ENCODE measurements at places on chromosomes 7 and 10.

DNA sequence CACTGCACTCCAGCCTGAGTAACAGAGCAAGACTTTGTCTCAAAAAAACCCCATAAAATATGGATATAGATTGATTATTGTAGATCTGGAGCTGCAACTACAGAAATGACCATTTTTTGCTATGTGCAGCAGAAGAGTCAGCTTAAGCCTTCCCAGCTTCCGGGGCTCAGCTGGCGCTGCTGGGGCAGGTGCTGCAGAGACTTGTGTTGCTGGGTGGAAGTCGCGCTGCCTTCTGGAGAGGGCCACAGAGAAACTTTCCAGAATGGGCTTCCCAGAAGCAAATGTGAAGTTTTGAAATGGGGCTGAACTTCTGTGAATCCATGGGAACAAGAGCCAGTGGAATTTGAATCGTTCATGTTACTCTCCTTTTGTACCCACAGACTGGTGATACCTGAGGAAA lies 37.3 kb upstream of the RSBN1L start:
- no peak for DNase-seq

- no peak for DNase-seq
These were observed 5.8 kb downstream of the CFAP69 start for GRCh38 chr7:90250601-90251303.

DNA sequence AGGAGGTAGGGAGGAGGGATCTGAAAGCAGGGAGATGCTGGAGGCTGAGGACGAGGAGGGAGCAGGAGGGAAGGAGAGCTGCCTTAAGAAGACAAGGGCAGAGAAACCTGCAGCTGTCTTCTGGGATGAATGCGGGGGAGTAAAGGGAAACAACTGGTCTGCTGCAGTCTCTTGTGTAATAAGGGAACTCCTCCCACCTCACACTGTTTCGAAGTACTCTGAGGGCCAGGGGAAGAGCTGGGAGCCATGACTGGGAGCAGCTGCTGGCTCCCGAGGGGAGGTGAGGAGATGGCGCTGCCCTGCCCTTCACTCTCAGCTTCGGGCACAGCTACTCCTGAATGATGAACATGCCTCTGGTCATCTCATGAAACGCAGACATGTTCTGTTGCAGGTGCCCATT lies 65.1 kb downstream of the CLEC2L start:
- no peak for DNase-seq

DNA sequence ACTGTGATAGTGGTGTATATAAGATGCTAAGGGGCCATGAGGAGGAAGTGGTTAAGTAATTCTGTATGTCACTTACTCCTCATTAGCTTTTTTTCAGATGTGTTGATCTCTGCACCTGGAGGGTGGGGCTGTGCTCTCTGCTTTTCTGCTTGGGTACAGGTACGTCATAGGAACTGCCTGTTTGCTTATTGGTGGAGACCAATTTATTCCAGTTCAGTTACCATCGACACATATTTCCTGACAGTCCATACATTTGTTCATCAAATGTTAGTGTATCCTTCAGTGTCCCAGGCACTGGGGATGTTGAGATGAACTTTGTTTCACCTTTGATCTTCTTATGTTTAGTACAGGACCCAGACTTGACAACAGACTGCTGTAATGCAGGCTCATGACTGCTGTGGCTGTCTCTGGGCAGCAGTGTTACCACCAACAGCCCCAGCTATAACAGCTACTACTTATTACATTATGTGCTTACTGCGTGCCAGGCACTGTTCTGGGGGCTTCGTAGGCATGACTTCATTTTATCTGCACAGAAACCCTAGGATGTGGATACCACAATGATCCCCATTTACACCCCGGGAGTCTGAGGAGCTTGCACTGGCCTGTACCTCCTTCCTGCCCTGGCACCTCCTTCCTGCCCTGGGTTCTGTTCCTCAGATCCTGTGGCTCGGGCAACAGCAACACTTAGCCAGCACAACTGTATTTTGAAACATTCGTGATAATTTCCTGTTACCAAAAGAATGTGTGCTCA lies 87.4 kb downstream of the BUB3 start:
- DNase-seq, result peak; percentile 16

DNA sequence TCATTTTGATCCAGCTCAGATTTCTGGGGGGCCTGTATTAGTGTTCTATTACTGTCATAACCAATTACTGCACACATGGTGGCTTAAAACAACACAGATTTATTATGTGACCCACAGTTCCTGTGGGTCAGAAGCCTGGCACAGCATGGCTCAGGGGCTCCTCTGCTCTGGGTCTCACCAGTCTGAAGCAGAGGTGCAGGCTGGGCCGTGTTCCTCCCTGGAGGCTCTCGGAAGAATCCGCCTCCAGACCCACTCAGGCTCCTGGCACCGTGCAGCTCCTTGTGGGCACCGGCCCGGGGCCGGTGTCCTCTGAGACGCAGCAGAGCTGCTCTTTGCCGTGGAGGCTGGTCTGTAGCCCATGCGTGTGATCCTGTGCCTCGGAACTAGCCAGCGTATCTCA lies 61.5 kb downstream of the RAMP3 start:
- DNase-seq, result no peak

DNA sequence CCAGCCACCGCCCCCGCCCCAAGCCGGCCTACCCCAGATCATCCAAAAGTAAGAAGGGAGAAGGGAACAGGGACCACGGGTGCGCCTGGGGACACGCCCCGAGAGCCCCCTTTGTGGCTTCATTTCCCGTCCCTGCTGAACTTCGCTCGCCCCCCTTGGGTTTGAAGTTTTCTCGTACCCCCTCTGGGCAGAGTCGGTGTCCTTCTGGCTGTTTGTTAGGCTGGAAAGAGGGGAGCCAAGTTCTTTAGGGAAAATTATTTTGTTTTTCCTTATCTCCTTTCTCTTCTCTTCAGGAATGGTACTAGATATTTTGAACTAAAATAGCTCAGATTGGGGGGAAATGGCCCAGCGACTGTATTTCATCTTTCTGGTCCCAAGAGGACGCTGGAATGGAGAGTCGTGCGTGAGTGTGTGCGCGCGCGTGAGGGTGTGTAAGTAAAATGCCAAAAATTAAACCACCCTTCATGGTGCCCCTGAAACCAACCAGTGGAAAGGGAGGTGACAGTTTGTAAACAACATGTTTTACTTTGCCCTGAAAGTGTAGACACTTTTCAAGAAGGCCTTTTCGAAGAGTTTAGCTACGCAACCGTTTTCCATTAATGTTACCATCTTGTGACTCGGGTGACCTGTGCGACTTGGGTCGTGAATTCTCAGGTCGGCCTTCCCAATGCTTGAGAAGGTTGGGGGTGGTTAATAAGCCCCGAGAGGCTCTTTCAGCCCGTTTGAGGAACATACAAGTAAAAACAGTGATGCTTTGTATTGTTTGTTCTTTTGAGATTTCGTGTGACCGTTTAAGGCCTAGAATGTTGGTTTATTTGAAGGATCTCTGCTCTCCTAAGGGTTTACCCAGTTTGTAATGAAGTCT lies 694 bp downstream of the RBM20 start:
- no peak for DNase-seq

- no peak for DNase-seq
These were observed 240.1 kb downstream of the ELMO1 start for GRCh38 chr7:37208528-37208927.

- no peak for DNase-seq
These were observed 21.7 kb downstream of the PAPOLB start for GRCh38 chr7:4840079-4840501.

- no peak for DNase-seq
These were observed 31.7 kb upstream of the LBX1 start for GRCh38 chr10:101260764-101261481.

DNA sequence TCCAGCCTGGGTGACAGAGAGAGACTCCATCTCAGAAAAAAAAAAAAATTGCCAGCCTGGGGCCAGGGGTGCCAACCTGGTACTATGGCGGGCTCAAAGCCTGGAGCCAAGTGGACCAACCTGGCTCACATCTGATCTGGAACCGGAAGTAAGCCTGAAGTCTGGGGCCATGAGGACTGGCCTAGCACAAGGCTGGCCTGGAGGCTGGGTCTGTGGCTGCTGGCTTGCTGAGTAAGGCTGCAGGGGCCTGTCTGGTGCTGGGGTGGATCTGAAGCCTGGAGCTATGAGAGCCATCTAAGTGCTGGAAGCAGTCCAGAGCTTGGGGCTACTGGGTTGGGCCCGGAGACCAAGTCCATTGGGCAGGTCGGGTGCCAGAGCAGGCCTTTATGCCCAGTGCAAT lies 84.9 kb downstream of the CCDC3 start:
- DNase-seq, result no peak

Measured in effector memory CD4-positive, alpha-beta T cell (primary cell).